ENCODE measurements at places on chromosomes 4 and X.

DNA sequence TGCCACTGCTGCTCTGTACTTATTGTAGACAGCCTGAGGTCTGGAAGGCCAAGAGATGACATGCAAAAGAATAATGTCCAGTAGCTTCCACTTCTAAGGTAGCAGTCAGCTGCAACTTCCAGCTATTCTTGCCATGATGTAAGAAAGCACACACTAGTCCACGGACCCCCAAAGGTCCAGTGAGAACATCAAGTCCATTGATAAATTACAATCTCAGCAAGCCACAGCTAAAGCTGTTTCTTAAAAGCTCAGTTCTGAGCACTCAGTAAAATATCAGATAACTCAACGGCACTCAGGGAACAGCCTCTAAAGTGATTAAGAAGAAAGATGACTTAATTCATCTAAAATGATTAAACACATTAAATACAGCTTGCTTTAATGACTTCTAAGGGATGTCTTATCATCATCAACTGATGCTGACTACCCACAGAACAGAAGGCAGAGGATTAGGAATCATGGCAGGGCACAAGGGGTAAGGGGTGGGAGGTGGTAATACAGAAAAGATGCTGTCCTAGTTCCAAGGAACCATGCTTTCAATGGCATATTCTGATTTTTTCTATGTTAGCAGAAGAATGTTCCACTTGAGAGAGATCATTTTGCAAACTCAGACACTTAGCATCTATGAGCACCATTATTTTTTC, 99.1 kb upstream of the CBR4 start:
- DNase-seq = no peak

DNA sequence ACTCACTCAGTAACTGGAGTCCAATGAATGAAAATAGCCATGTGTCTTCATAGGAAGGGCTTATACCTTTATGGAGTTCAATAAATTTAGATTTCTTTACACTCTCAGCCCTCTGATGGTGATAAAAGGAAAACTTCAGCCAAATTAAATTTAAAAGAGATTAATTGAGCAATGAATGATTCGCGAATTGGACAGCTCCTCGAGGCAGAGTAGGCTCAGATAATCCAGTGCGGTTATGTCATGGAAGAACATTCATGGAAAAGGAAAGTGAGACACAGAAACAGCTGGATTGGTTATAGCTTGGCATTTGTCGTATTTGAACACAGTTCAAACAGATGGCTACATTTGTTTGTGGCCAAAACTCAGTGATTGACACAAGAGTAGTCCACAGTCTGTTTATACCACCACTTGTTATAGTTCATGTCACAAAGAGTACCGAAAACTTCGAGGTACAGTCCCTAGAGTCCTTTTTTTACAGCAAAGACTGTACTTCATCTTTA, 54.6 kb upstream of the TACR3 start:
- no peak for DNase-seq

- no peak for DNase-seq
Observed at GRCh38 chr4:37441231-37442061, 196.9 kb downstream of the NWD2 start.

GRCh38 chr4:17385403-17385802, 126.5 kb downstream of the QDPR start:
- no peak for DNase-seq

- DNase-seq = no peak
Observed at GRCh38 chrX:135345107-135345589, 35.9 kb downstream of the ETDC start.

GRCh38 chrX:103356858-103357257, 552 bp downstream of the TCEAL9 start:
- no peak for DNase-seq

GRCh38 chrX:124289443-124289842, 43.0 kb upstream of the TEX13D start:
- DNase-seq = no peak

GRCh38 chr4:15003891-15004738, 1.8 kb downstream of the CPEB2 start:
- DNase-seq = no peak

DNA sequence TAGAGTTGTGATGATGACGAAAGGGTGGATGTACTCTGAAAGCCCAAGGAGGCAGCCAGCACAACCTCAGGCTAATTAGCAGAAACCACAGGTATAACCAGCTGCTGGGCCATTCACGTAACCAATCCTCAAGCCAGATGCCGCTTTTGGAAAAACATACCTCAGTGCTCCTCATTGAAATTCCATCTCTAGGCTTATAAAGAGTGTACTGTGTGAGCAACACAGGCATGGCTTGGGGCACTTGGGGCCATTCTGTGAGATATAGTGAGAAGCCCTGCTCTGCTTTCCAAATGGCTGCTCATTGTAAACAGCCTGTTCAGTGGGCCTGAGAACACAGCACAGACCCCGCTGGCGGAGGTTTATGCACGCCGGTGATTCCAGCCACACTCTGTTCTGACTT, 182.1 kb upstream of the HHIP start:
- DNase-seq = no peak

- no peak for DNase-seq
Observed at GRCh38 chr4:78446619-78447018, 105.0 kb upstream of the ANXA3 start.

DNA sequence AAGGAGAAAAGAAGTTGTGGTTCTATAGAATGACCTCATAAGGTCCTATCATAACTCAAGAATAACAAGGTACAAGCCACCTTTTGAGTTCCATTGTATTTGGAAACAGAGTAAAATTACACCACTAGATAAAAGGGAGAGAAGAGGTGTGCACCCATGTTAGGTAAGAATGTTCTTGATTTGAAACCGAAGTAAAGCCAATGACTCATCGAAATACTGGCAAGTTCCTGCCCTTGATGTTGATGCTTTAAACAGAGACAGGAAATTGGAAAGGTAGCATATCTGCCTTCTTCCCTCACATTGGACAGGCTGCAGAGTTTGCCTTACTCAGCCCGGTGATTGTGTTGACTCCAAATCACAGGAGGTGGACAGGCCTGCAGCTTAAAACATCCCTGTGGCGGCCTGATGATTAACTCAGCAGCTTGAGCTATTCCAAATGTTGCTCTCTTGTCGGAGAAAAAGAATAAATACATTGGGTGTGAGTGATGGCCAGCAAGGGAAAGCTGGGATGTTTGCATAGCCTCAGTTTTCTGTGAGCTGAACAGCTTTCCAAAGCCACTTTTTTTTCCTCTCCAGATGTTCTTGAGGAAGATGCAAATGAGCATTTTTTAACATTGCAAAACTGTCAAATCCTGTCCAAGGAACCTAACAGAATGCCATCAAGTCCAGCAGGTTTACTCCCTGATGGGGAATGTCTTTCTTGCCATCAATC, 321.1 kb downstream of the NKX6-1 start:
- no peak for DNase-seq

GRCh38 chr4:684623-685327, 4.2 kb downstream of the SLC49A3 start:
- no peak for DNase-seq

DNA sequence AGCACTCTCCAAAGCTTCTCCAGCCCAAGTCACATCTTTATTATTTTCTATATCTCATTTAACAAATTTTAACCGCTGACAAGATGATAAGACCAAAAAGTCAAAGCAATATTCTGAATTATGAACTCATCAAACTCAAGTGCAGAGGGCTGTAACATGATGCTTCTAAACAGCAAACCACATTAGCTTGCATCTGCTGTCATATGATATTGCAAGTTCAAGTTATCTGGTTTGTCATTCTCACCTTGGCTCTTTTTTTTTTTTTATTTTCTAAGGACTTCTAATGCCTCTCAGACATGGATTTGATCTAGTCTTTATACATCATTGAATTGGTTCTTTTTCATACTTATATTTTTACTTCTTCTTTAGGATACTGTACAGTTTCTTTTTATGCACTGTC, 93.4 kb downstream of the SLC10A7 start:
- no peak for DNase-seq

DNA sequence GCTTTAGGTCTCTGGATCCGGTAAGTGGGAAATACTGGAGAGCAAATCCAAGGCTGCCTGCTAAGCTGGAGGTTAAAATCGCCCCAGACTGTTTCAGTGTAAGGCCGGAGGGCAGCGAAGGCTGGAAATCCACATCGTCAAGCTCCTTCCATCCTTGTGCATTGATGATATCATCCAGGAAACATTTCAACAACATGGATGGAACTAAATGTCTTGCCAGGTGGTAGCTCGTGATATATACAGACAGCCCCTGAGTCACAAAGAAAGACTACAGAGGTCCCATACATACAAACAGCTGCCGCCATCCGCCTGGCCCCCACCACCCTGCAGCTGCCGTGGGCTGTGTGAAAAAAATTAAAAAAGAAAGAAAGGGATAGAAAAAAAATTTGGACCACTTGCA, 148.9 kb upstream of the RBPJ start:
- DNase-seq = peak; percentile 37

- DNase-seq = peak; percentile 95
Observed at GRCh38 chr4:128461291-128462102, 173.9 kb upstream of the PGRMC2 start.

DNA sequence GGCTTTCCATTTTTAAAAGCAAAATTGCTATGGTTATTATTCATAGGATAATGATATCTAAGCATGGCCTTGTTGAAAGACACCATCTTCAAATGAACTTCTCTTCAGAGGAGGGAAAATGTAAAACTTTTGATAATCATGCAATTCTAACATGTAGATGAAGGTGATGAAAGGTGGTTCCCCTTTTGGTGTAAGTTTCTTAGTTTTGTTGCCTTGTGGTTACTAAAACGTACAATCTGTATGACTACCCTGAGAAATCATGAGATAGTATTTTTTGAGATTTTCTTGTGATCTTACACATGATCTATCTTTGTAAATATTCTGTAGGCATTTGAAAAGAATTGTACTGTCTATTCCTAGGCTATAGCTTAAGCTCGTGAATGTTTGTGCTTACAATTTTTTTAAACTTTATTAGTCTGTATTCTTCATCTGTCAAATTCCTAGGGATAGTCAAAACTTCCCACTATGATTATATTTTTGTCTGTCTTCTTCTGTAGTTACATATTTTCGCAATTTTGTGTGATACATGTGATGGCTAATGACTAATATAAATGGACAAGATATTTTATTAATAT, 47.5 kb downstream of the PTPN13 start:
- DNase-seq = no peak

GRCh38 chr4:184934184-184934583, 84.1 kb upstream of the HELT start:
- no peak for DNase-seq

DNA sequence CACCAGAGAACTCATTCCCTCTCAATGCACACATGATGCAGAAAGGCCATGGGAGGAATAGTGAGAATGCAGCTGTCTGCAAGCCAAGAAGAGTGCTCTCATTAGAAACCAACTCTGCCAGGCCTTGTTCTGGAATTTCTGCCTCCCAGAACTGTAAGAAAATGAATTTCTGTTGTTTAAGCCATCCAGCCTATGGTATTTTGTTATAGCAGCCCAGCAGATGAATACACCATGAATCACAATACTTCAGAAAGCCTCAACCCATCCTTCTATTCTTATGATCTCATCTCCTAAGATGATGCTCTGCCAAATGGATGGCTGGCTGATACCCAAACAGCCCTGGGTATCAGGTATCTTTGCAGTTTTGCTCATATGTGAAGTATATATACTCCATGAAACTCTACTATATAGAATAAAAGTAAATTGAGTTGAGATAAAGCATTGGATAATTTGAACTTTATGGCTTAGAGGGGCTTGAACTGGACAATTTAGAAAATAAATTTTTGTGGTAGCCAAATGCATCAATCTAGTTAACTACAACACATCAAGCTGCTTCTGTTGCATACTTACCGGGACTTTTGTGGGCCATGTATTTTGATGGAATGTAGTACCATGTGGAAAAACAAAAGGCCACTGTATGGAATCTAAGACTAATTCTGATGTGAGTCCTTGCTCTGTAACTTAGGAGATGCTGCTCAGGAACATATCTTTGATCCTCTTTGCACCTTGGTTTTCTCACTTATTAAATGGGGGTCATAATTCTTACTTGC, 245.9 kb downstream of the HS3ST1 start:
- DNase-seq = no peak

GRCh38 chrX:56994375-56995270, 718 bp downstream of the SPIN3 start:
- DNase-seq = peak; percentile 1

DNA sequence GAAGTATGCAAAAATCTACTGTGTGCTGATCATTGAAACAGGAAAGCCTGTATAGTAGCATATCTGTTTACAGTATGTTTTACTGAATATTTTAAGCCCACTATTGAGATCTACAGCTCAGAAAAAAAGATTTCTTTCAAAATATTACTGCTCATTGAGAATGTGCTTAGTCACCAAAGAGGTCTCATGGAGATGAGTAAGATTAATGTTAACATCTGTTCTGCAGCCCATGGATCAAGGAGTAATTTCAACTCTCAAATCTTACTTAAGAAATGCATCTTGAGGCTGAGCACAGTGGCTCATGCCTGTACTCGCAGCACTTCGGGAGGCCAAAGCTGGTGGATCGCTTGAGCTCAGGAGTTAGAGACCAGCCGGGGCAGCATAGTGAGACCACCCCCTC, 3.3 kb downstream of the RNF4 start:
- DNase-seq = no peak

GRCh38 chrX:106783716-106784115, 18.8 kb upstream of the TBC1D8B start:
- no peak for DNase-seq

GRCh38 chrX:135489542-135489941, 30.9 kb upstream of the INTS6L start:
- no peak for DNase-seq

GRCh38 chr4:152038238-152038637, 277.4 kb upstream of the GATB start:
- DNase-seq = no peak

DNA sequence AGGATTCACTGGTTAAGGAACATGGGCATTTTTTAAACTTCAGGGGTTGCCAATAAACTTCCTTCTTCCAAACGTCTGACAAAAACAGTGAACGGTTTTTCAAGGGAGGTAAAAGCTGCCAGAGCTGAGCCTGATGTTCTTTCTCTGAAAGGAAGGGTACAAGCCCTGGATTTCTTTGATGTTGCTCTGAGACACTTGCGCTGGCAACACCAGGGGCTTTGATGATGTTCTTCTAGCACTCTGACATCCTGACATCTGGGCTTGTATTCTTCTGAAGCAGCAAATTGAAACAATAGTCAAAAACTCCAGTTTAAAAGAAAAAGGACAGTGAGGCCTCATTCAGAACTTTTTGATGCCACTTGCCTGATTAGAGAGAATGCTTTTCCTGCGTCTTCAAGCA, 11.8 kb downstream of the FTHL17 start:
- no peak for DNase-seq

GRCh38 chrX:20455001-20455400, 188.3 kb upstream of the RPS6KA3 start:
- DNase-seq = no peak
